CD4-positive, alpha-beta T cell treated with Interleukin-6 for 4 hours (primary cell): ENCODE measurements at places on chromosomes 16 and 17.

- no peak for DNase-seq
Measured at GRCh38 chr17:8572764-8573163, 57.8 kb downstream of the MYH10 start.

GRCh38 chr17:41796121-41796895 lies 9.8 kb upstream of the JUP start:
- DNase-seq = no peak

DNA sequence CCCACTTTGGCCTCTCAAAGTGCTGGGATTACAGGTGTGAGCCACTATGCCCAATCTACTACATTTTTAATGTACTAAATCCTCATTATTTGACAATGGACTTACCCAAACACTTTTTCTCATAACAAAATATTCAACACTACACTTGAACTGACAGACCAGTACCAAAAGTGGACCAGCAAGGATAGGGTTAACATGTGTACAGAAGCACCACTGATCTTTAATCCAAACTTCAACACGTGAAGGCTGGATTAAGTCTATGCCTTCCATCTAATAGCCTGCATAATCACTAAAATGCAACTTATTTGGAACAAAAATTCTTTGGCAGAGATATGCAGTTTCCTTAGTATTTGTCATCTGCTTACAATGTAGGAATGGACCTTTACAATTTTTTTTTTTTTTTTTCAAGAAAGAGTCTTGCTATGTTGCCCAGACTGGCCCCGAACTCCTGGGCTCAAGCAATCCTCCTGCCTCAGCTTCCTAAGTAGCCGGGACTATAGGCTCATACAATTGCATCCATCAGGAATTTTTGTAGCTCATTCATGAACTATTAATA lies 60.0 kb upstream of the BCAR1 start:
- DNase-seq = no peak

DNA sequence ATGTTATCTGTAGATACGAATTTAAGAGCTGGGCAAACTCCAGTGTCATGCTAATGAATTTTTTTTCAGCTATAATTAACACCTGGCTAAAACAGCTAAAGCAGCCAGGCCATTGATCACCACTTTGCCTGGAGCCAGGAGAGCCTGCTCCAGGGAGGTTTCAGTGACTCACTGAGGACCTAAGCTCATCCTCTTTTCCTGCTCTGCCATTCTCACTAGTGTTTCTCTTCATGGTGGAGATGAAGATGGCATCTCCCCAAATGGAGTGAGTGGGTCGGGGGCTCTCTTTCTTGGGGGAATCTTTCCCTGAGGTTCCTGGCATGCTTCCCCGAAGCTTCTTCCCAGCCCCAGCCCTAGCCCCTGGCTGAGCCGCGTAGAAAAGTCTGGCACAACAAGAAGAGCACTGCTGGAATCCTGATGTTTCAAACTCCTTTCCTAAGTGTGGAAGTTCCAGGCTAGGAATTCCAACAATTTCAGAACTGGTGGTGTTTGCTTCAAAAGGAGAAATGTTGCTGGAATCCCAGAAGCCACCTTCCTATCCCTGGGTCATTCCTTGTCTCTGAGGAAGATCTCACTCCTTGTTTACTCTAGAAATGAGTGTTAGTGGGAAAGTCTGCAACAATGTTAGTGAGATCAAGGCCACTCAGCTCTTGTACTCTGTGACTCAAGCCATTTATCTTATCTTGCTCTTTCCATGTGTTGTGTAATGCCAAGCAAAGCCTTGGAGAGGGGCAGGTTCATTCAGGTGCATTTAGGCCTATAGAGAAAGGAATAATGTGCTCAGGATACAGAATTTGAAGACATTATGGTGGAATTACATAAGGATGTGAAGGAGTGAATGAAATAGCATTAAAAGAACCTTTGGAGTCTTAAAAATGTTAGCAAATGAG lies 26.0 kb upstream of the B4GALNT2 start:
- DNase-seq = no peak
